Heart left ventricle (tissue), 16 donors: ENCODE measurements at places on chromosomes 12 and 14.

- DNase-seq, result no peak
Observed at GRCh38 chr14:77290705-77291104, 19.7 kb upstream of the NGB start.

GRCh38 chr12:52389313-52390207 lies 4.1 kb upstream of the KRT84 start:
- DNase-seq, result no peak

DNA sequence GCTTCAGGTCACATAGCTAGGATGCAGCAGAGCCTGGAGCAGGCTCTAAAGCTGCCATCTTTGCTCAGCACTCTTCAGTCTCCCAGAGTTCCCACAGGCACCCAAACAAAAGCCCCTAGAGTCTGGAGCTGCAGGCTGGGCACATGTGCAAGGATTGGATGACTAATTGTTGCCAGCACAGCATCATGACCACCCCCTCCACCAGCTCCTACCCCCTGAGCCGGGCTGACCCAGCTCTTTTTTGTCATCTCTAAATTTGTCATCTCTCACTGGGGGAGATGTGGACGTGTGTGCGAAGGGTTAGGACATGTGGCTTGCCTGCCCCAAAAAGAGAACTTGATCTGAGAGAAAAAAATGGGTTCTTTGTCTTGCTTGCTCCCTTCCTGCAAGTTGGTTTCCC lies 4.3 kb upstream of the MMP19 start:
- DNase-seq, result no peak

DNA sequence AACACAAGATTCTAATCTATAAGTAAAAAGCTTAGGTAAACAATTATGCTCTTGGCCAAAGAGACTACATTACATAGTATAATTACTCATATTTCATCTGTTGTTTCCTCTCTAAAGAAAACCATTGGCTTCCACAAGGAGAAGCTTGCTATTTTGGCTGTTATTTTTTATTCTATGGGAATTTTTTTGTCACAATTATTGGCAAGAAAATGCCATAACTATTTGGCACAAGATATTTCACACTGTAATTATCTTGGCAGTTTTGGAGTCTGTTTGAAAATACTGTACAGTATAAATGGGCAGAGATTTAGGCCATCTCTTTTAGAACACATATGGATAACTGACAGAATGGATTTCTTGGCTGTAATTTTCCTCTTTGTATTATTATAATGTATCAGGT lies 51.2 kb downstream of the KCNH5 start:
- DNase-seq, result no peak

- peak; percentile 31 for DNase-seq
Observed at GRCh38 chr14:68785534-68786490, 7.1 kb downstream of the ZFP36L1 start.

GRCh38 chr14:37179896-37180502 lies 7.6 kb upstream of the SLC25A21 start:
- DNase-seq, result no peak

DNA sequence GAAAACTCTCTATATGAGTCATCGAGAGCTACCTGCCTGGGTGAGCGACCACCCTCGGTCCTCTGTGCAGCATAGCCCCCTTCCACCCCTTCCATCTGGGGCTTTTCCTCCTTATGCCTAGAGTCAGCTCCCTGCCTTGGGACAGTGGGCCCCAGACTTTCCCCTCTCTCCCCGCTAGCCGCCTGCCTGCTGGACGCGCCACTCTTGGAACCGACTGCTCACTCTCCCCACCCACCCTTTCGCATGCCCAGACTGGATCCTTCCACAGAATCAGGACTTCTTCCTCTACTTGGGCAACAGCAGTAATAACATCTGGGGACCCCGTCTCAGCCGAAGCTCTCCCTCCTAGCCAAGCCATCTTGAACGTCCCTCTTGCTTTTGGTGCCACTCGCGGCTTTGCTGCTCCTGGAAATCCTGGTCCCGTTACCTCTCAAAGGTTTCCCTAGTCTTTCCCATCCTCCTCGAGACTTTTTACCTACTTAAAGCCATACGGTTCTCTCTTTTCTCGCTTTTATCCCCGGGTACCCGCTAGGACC lies 671 bp downstream of the ESYT1 start:
- DNase-seq, result no peak
